ENCODE measurements at places on chromosomes 4 and X.

GRCh38 chr4:176320976-176321361 lies 1.2 kb downstream of the SPCS3 start:
- no peak for DNase-seq

GRCh38 chr4:138140879-138141278 lies 101.3 kb downstream of the SLC7A11 start:
- DNase-seq = no peak

DNA sequence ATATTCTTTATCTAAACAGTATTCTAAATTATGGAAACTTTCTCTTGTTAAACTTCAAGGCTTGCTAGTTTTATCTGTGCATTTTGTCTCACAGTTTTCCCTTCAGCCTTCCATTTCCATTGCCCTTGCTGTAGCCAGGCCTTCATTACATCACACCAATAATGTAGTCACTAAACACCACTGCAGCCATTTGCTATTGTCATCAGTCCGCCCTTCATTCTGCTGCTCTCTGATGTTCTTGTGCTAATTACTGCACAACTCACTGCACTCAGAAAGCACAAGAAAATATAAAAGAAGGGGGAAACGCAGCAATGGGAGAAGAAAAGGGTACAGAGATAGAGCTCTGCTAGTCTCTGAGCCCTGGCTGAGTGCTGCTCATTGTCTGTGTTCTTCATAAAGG lies 239.6 kb upstream of the FSTL5 start:
- no peak for DNase-seq

- DNase-seq = no peak
These were observed 133.2 kb downstream of the NLGN4X start for GRCh38 chrX:6095469-6095868.

GRCh38 chrX:132704769-132705168 lies 215.9 kb upstream of the MBNL3 start:
- no peak for DNase-seq

DNA sequence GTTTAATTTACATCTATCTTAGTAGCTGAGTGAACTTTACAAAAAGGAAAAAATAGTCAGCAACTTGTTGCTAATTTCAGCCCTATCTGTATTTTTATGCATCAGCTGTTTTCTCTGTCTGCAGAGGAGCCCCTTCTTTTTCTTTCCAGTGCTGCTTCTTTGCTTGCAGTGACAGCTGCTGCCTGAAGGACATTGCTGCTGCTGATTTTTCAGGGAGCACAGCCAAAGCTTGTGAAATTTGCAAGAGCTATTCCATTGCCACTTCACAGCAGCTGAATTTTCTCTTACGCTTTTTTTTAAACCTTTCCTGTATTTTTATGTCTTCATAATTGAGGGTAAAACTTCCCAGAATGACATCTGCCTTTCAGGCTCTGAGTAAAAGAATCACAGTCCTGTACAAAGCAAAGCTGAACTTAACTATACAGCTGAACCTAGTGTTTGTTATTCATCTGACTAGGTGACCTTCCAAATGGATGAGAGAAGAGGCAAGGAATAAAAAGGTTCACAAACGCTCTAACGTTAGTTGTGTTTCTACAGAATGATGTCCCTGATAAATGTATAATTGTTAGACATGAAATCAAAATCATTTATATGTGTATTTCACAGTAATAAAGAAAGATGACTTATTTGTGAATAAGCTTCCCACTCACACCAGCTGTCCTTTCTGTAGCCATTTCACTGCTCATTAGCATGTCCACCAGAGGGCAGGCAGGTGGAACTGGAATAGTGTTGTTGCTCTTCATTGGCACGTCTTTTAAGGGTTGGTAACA lies 541.4 kb downstream of the ADGRL3 start:
- DNase-seq = no peak

All from activated naive CD4-positive, alpha-beta T cell treated with anti-CD3 and anti-CD28 coated beads, Interleukin-2, amount 50 U/mL, for 16 hours (primary cell).